ENCODE measurements at places on chromosomes 7 and 10.

GRCh38 chr10:24690961-24691512 is 32.6 kb downstream of the ARHGAP21 start:
- H3K36me3 ChIP-seq = no peaks in the 10 kb centered on the region
- no peak for DNase-seq
- H3K27me3 ChIP-seq = no peaks in the 10 kb centered on the region
- no peak overlapping the region for H3K4me3 ChIP-seq

DNA sequence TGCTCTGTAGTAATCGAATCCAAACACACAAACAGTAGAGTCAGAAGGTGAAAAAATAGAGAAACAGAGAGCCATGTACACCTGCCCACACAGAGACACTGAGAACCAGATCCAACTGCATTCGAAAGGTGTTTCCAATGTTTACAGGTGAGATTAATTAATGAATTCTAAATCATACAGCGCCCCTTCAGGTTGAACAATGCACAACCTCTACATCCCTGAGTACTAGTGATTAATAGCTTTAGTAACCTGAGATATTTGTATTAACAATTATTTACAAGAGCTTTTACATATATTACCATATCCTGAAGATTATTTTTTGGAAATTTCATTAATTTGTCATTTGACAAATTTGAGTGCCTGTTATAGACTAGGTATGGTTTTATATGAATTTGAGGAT is 7.6 kb upstream of the MRC1 start:
- DNase-seq = no peak
- H3K36me3 ChIP-seq = no peaks in the 10 kb centered on the region
- no peak overlapping the region for H3K27ac ChIP-seq
- H3K4me1 ChIP-seq = no peaks in the 10 kb centered on the region
- no peak overlapping the region for H3K4me3 ChIP-seq
- H3K27me3 ChIP-seq = no peaks in the 10 kb centered on the region

- peaks cover 12% of the 10 kb centered on the region for H3K27me3 ChIP-seq
- no peak overlapping the region for H3K4me3 ChIP-seq
- H3K4me1 ChIP-seq = peaks cover 32% of the 10 kb centered on the region
- no peak for DNase-seq
- no peak overlapping the region for H3K27ac ChIP-seq
Measured at GRCh38 chr10:121594623-121595350, 3.5 kb downstream of the FGFR2 start.

DNA sequence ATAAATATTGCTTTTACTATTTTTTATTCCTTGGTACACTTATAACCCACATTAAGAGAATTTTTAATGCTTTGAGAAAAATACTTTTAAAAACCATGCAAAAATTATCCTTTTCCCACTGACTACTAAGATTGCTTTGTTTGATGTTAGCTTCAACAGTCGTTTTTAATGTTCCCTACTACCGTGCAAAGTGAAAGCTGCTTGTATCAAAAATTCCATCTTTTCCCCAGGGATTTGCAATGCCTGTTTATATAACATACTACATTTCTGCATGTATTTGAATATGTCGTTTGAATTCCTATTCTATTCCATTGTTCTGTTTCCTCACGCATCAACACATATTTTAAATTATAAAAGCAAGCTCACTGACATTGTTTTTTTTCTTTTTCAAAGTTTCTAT is 54.4 kb downstream of the TFPI2 start:
- DNase-seq = no peak
- H3K27me3 ChIP-seq = no peaks in the 10 kb centered on the region
- no peak overlapping the region for H3K4me3 ChIP-seq
- no peaks in the 10 kb centered on the region for H3K36me3 ChIP-seq
- no peaks in the 10 kb centered on the region for H3K4me1 ChIP-seq

DNA sequence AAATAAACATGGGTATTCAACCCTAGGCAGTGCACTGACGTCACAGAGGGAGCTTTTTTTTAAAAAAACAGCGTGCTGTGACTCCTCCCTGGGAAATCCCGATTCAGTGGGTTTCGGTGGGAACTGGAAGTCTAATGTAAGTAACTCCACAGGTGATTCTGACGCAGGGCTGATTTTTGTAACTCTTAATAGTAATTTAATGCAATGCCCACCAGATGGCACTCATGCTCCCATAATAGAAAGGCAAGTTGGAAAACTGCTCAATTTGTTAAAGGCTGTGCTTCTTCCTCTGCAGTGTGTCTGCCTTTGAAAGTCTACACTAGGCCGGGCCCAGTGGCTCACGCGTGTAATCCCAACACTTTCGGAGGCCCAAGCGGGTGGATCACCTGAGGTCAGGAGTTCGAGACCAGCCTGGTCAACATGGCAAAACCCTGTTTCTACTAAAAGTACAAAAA is 10.9 kb upstream of the RSU1 start:
- H3K27me3 ChIP-seq = no peaks in the 10 kb centered on the region
- no peak overlapping the region for H3K4me3 ChIP-seq
- peaks cover 30% of the 10 kb centered on the region for H3K4me1 ChIP-seq
- peak; percentile 88 for DNase-seq
